ENCODE measurements at places on chromosomes 7 and 10. TPM values are rescaled to one million over a fixed set of nuclear protein-coding genes. Genes with fewer than 3 reads are reported as not detected.

- H3K4me3 ChIP-seq, result no peak overlapping the region
- H3K27me3 ChIP-seq, result no peaks in the 10 kb centered on the region
- no peaks in the 10 kb centered on the region for H3K4me1 ChIP-seq
- no peak for DNase-seq
These were observed 76.1 kb downstream of the SKIDA1 start for GRCh38 chr10:21449288-21449966.

SAMD9 gene
- 30.4 TPM for total RNA-seq

TFAM gene
- 19.7 TPM for total RNA-seq

DNA sequence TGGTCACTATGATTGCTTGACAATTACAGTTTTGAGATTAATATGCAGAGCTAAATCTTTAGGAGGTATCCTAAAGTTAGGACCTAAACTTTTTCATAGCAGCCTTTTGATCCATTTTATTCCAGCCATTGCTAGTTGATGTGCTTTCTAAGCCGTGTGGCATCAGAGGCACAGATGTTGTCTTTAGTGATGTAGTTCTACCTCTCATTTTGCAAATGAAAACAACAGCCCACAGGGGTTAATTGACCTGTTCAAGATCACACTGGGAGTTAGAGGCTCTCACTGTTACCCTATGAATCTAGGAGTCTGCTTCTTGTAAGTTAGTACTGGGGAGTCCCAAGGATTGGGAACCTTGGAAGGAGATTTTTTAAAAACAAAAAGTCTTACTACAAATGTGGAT is 10.6 kb downstream of the AUTS2 start:
- H3K4me1 ChIP-seq, result no peaks in the 10 kb centered on the region
- H3K4me3 ChIP-seq, result no peak overlapping the region
- no peak for DNase-seq
- H3K27ac ChIP-seq, result no peak overlapping the region
- H3K27me3 ChIP-seq, result no peaks in the 10 kb centered on the region
- no peaks in the 10 kb centered on the region for H3K36me3 ChIP-seq

Measured in osteoblast (primary cell).